ENCODE measurements at places on chromosomes 1 and 21.

DNA sequence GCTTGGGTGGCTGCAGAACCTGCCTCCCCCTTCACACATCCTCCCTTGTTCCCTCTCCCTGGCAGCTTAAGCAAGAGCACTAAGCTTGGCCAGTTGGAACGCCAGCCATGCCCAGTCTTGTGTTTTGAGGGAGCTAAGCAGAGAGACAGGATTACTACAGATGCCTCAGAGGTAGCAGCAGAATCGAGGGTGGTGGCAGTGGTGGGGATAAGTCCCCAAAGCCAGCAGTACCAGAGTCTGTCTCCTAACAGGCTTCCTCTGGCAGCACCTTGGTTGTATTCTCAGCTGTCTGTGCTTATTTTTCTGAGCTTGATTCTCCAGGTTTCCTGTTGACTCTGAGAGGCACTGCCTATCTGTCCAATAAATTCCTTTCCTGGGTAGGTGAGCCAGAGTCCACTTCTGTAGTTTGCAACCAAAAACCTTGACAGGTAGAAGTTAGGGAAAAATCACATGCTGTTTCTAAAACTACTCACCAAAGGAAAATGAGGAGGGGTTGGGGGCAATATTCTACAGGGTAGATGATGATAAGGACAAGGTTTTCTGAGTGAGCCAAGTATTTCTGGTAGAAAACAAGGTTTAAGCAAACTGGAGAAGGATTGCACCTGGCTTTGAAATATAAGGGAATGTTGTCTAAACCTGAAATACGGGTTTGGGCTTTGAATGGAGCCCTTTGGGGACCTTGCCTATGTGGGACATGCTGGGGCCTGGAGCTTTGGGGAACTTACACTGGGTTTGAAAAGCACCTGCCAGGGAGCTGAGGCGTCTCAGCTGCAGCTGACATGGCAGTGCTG, 100.8 kb downstream of the PBX1 start:
- no peak for DNase-seq

DNA sequence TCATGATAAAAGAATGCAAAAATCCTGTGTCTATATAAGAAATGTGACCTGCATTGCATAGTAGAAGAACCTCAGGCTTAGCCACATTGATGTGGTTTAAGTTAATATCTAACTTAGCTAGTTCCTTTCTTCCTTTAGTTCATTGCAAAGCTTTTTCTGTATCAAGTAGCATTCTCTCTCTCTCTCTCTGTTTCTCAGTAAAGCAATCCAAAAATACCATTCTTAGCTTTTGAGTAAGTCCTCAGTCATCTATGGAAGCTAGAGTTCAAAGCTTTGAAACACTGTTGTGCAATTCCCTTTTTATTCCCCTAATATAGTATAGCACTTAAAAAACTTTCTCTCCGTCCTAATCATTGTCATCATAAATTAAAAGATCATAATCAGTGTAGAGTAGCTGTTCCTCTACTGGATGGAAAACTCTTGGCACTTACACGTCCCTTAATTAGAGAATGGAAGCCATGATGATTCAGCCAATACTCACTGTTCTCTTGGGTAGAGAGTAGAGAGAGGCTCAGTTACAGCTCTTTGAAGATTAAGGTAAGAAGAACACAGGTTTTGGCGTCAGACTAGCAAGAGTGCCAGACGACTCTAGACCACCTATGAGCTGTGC, 350.3 kb upstream of the LYPLAL1 start:
- DNase-seq, result no peak

DNA sequence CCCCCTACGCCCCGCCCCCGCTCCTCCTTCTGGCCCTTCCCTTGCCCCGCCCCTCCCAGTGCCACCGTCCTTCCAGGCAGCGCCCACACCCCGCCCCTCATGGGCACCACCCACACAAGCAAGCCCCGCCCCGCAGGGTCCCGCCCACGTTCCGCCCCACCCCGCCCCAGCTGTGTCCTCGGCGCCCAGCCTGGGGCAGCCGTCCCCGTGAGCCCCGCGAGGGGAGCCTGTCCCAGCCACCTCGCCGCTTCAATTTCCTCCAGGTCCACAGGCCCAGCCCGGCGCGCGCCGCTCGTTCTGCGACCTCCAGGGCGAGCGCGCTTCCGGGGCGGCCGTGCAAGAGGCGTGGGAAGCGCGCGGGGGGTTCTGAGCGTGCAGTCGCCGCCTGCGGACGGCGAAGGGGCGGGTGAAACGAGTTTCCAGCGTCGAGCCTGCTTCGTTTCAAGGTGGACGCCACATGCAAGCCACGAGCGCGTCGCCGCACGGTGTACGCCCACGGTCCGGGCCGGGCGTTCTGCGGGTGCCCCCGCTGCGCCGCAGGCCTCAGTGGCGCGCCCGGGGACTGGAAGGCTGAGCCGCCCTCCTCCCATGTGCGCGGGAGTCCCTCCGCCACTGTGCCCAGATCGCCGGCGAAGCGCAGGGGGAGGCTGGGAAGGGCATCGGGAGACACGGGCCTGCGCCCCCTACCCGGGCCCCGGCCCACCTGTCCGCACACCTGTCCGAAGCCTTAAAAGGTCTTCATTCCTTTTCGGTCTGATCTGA, 10.8 kb upstream of the FAAP20 start:
- DNase-seq, result peak; percentile 96

DNA sequence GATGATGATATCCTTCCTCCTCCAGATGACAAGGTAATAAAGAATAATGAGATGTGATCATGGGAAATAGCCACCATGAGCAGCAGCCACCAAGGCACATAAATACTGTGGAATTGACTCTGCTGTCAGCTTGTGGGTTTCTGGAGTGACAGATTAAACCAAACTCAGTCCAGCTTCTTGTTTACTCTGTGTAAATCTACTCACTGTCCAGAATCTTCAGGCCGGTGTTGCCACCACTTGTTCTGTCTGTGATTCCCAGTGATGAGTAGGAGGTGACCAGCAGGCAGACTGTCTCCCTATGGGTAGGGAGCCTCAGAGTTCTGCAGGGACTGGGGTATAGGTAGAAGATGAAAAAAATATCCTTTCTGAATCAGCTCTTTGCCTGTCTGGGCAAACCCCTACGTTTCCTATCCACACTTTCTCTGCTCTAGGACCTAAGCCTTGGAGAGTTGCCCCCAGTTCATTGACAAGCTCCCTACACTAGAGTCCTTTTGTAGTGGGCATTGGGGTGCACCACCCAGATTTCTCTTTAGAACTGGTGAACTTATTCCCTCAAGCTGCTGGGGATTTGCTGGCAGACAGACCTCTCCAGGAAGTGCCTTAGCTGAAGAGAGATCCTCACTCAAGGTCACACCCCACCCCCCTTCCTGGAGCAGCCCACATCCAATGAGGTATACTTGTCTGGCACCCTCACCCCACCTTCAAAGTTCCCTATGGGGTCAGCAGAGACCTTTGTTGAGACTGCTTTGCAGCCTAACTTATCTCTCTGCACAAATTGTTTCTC, 47.6 kb downstream of the ATP1A1 start:
- DNase-seq, result no peak

DNA sequence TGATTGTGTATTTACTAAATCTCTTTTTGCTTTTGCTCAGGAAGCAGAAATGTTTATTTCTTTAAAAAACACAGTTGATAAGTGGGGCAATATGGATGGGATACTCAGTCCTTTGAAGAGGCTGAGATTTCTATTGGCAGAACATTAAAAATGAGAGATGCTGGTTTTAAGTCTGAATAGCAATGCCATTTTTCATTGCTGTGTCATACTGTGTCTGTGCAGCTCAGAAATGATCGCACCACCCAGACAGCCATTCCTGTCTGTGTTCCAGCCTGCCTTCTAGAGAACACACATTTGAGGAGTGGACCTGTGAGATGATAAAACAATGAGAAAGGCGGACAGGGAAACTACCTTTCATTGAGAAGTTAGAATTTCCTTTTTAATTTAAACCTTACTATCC, 231.2 kb upstream of the USP24 start:
- DNase-seq, result no peak

DNA sequence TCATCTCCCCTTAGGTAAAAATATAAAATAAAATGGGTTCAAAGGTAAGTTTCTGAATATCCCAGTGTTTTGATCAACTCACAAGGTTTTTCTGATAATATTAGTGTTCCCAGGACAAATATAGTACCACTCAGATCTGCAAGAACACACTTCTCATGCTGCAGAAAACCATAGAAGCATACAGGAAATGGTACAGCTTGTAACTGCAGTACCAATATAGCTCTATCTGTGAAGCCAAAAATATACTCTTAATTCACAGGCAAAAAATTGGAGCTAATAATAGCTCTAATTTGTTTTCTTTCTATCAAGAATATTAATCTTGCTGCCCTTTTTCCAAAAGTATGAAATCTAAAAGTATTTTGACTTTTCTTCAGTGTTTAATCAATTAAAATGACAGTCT, 13.2 kb downstream of the VPS45 start:
- no peak for DNase-seq

DNA sequence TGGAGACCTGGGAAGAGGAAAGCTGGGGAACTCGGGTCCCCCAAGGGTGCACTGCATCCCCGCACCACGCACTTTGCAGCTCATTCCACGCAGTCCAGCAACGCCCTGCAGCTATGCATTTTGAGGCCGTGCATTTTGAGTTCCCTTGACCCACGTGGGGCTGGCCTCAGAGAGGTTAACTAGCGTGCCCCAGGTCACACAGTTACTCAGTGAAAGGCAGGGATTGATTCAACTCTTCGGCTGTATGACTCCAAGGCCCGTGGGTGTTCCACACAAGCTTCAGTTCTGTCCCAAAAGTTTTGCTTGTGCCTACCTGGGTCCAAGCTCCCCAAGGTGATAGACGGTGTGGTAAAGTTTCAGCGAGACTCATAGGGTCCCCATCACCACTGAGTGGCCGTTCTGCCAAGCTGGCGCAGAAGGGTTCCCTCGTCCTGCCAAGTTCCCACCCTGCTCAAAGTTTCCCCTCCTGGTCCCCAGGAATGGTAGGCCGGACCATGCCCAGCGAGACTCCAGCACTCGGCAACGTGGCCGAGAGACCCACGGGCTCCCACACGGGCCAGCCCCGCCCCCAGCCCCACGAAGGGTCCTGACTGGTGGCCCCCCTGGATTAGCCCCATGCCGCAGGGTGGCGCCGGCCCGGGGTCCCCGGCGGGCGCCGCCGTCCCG, 611 bp downstream of the HSPG2 start:
- no peak for DNase-seq

GRCh38 chr1:36803868-36804570, 230.3 kb downstream of the GRIK3 start:
- no peak for DNase-seq

GRCh38 chr1:203327684-203328457, 22.6 kb downstream of the BTG2 start:
- DNase-seq, result no peak

DNA sequence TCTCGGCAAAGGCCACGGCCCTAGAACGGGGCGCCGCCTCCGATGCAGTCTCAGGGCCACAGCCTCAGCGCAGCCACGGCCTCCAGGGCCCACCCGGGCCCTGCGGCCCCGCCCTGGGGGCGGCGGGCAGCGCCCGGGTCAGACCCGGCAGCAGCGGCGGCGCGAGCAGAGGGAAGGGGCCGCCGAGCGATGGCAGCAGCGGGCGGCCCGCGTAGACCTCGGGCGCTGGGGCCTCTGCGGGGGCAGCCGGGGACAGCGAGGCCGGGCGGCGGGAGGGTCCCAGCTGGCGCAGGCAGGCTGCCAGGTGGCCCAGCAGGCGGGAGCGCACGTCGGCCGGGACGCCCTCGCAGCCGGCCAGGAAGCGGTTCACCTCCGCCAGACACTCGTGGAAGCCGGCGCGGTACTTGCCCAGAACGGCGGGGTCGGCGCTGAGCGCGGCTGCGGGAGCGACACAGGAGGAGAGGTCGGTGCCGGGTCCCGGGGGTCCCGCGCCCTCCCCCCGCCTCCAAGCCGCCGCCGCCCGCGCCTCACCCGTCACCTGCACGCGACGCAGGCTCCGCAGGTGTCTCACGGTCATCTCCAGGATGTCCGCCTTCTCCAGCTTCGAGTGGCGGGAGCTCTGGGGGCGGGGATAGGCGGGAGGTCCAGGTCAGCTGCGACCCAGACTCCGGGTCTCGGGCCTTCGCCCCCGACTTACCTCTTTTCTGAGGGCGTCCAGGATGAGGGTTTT, 737 bp downstream of the HES4 start:
- no peak for DNase-seq

- no peak for DNase-seq
These were observed 140.1 kb upstream of the NFIA start for GRCh38 chr1:60942291-60942690.

DNA sequence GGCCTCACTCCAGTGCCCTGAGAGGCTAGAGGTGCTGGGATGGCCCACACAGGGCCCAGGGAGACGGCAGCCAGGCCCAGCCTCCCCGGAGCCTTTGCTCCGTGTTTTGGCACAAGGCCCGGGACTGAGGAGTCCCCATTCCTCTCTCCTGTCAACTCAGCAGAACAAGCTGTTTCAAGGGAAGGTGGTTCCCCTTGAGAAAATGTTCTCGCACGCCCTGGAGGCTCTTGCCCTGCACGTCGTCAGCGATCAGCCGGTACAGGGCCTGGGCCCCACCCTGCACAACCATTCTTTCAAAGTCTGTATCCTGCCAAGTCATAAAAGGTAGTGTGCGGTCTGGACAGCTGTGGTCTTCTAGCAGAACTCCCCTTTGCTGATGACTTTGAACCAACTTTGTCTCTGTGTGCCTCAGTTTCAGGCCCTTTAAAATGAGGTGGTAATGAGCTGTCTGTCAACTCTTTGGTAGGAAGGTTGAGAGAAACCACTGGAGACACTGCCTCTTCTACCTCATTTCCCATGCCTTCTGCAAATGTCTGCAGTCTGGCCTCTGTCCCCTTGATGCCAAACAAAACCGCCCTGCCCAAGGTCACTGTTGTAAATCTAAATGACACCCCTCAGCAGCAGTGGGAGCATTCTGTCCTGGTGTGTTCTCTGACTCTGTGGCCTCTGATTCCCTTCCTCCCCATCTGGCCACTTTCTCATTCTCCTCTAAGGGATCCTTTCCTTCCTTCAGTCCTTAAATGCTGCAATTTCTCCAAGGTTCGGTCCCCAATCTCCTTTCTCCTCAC, 138.6 kb upstream of the JUN start:
- peak; percentile 87 for DNase-seq

GRCh38 chr1:38242506-38242905, 195.9 kb upstream of the POU3F1 start:
- DNase-seq, result no peak

- DNase-seq, result peak; percentile 85
These were observed at the start of gene S1PR1 for GRCh38 chr1:101236516-101237228. Gene S1PR1 (plus strand): TSS chr1:101237019. CDS start chr1:101238985, 1,966 bp downstream.

DNA sequence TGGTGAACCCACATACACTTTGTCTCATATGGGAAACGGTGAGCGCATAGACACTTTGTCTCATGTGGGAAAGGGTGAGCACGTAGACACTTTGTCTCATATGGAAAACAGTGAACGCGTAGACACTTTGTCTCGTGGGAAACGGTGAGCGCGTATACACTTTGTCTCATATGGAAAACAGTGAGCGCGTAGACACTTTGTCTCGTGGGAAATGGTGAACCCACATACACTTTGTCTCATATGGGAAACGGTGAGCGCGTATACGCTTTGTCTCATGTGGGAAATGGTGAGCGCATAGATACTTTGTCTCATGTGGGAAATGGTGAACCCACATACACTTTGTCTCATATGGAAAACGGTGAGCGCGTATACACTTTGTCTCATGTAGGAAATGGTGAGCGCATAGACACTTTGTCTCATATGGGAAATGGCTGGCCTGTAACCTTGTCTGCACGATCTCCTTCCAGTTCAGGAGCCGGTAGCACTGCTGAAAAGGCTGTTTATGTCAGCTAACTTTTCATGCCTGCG, 50.7 kb upstream of the TRAPPC10 start:
- DNase-seq, result no peak

GRCh38 chr1:156281693-156282478, 739 bp downstream of the SMG5 start:
- DNase-seq, result peak; percentile 48
